ENCODE measurements at places on chromosomes 5 and 9.

- H3K4me3 ChIP-seq = no peak overlapping the region
- H3K27me3 ChIP-seq = no peaks in the 10 kb centered on the region
- DNase-seq = no peak
- no peaks in the 10 kb centered on the region for H3K36me3 ChIP-seq
- H3K4me1 ChIP-seq = peaks cover 7% of the 10 kb centered on the region
- no peak overlapping the region for H3K27ac ChIP-seq
Observed at GRCh38 chr9:37413311-37413710, 9.2 kb upstream of the GRHPR start.

DNA sequence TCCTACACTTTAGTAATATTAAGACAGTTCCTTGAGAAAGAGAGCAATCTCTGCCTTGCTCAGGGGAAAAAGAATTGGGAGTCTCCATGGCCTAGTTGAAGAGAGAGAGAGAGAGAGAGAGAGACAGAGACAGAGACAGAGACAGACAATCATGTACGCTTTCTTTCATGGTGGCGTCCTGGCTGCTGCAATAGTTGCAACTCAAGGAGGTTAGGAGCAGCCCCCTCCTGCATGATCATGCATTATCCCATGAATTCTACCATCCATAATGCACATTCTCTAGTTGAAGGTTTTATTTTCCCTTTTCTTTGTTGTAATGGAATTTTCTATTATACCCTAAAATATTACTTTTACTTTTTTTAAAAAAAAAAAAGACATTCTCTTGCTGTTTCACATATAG, 50.7 kb downstream of the PPP2R2B start:
- DNase-seq = no peak
- H3K4me1 ChIP-seq = no peaks in the 10 kb centered on the region
- no peak overlapping the region for H3K27ac ChIP-seq
- no peaks in the 10 kb centered on the region for H3K36me3 ChIP-seq
- peaks cover 1% of the 10 kb centered on the region for H3K27me3 ChIP-seq

DNA sequence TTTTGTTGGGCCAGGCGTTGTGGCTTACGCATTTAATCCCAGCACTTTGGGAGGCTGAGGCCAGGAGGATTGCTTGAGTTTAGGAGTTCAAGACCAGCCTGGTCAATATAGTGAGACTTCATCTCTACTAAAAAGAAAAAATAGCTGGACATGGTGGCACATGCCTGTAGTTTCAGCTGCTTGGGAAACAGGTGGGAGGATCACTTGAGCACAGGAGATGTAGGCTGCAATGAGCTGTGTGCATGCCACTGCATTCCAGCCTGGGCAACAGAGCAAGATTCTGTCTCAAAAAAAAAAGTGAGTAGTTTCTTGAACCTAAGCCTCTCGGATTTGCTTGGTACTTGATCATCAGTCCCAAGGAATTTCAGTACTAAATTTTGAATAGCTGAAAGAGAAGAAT, 26.9 kb downstream of the G3BP1 start:
- no peaks in the 10 kb centered on the region for H3K27me3 ChIP-seq
- no peak overlapping the region for H3K4me3 ChIP-seq
- peaks cover 14% of the 10 kb centered on the region for H3K4me1 ChIP-seq
- no peak for DNase-seq
- peaks cover 94% of the 10 kb centered on the region for H3K36me3 ChIP-seq

GRCh38 chr9:93261735-93262523, 78.0 kb downstream of the WNK2 start:
- no peaks in the 10 kb centered on the region for H3K4me1 ChIP-seq
- no peak overlapping the region for H3K27ac ChIP-seq
- DNase-seq = peak; percentile 14
- H3K4me3 ChIP-seq = no peak overlapping the region

DNA sequence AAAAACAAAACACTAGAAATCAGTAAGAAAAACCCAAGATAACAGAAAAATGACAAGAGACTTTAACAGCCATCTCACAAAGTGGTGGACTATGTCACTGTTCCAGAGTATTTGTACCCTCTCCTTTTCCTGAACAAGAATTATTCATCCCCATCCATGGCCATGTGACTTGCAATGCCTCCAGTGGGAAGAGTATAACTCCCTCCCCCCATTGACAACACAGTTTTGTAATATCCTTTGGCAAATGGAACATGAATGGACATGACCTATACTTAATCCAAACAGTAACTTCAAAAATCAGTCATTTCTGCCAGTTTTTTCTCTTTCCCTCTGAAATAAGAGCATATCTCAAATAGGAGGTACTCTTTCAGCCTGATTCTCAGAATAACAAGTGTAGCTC, 33.9 kb downstream of the PTBP3 start:
- DNase-seq = no peak
- H3K27ac ChIP-seq = no peak overlapping the region
- peaks cover 49% of the 10 kb centered on the region for H3K4me1 ChIP-seq
- H3K27me3 ChIP-seq = no peaks in the 10 kb centered on the region

GRCh38 chr5:159456261-159456660, 126.0 kb upstream of the IL12B start:
- peaks cover 5% of the 10 kb centered on the region for H3K27me3 ChIP-seq
- DNase-seq = no peak
- no peaks in the 10 kb centered on the region for H3K4me1 ChIP-seq
- H3K27ac ChIP-seq = no peak overlapping the region
- no peaks in the 10 kb centered on the region for H3K36me3 ChIP-seq

DNA sequence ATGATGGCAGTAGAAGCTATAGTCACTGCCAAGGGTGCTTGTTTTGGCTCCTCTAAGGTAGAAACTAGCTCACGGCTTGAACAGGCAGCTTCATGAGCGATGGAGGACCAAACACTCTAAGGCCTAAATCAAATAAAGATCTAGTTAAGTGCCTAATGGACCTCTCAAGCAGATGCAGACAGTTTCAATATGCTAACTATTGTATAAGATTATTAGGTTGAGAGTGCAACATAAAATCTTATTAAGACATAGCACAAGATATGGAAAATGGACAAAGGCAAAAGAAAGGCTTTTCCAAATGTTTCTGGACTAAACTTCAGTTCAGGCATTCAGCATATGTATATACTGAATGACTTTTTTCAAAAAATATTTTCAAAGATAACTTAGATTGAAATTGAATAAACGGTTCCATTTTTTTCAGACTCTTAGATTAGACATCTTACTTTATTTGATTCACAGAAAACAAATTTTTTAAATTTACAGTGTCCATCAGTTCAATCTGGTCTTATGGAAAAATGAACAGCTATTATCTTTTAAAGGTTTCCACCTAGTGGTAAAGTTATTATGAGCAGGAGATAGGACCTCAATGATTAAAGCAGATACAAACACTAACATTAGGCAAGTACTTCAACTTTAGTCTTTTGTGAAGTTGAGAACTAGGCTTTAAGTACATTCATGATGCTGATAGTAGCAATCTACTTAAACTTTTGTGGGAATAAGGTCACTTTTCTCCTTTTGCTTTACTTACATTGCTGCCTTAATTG, 1167.7 kb downstream of the MAT2B start:
- no peak overlapping the region for H3K4me3 ChIP-seq
- H3K27ac ChIP-seq = no peak overlapping the region
- no peaks in the 10 kb centered on the region for H3K27me3 ChIP-seq
- no peak for DNase-seq

Data from naive thymus-derived CD8-positive, alpha-beta T cell (primary cell).